Activated T-helper 1 cell treated with anti-CD3 and anti-CD28 coated beads, Interleukin-12 subunit alpha, Interleukin-12 subunit beta, Interleukin-2, Interleukin-4 antibody, amounts not matched to agents 30 ng/mL and 10 ng/mL and 1 ng/mL, durations not matched to agents 14 hours and 24 hours and 36 hours (primary cell): ENCODE measurements at places on chromosomes 1 and 21.

- DNase-seq, result no peak
Measured at GRCh38 chr1:166235728-166236127, 68.9 kb upstream of the FAM78B start.

- no peak for DNase-seq
Measured at GRCh38 chr1:211174375-211174774, 40.4 kb upstream of the KCNH1 start.

GRCh38 chr1:15757016-15757543, 1.5 kb upstream of the FBLIM1 start:
- no peak for DNase-seq

- peak; percentile 14 for DNase-seq
Measured at GRCh38 chr1:89633800-89634625, 1.1 kb downstream of the LRRC8C start.

DNA sequence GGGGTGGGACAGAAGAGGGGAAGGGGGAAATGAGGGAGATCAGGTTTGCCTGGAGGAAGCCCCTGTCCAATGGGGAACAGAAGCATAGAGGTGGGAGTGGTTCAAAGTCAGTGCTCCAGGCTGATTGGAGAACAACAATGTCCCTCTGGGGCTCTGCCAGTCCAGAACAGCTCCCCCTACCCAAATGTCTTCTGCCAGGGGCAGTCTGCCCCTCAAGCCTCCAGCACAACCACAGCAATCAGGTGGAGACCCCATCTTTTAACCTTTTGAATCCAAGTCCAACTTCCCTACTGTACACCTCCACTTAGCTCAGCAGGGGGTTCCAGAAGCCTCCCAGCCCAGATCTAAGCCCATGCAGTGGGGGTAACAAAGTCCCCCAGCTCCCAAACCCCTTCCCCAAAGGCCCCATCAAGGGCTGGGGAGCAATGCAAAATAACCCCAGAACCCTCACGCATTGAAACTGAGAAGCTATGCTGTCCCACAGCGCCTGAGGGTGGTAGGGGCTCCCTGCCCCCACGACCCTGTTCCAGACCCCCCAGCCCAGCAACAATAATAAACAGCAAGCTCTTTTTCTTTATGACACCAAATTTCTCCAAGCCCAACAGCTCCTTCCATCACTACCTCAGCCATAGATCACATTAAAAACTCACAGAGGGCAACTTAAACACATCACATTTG, 3.3 kb downstream of the AHDC1 start:
- DNase-seq, result no peak

DNA sequence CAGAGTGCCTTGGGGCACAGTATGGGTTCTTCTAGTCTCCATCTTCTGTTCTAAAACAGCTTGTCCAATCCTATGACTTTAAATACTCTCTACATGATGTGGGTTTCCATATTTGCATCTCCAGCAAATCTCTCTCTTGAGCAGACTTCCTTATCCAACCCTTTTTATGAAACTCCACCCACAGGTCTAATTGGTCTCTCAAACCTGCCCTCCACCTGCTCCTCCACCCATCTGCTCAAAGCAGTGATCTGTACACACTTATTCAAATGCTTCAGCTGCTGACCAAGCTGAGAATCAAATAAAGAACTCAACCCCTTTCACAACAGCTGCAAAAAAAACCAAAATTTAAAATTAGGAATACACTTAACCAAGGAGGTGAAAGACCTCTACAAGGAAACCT, 11.5 kb downstream of the MCOLN2 start:
- no peak for DNase-seq

GRCh38 chr1:171038284-171038683, 52.4 kb upstream of the FMO3 start:
- no peak for DNase-seq

GRCh38 chr1:16967095-16967575, 13.3 kb downstream of the MFAP2 start:
- DNase-seq, result no peak

DNA sequence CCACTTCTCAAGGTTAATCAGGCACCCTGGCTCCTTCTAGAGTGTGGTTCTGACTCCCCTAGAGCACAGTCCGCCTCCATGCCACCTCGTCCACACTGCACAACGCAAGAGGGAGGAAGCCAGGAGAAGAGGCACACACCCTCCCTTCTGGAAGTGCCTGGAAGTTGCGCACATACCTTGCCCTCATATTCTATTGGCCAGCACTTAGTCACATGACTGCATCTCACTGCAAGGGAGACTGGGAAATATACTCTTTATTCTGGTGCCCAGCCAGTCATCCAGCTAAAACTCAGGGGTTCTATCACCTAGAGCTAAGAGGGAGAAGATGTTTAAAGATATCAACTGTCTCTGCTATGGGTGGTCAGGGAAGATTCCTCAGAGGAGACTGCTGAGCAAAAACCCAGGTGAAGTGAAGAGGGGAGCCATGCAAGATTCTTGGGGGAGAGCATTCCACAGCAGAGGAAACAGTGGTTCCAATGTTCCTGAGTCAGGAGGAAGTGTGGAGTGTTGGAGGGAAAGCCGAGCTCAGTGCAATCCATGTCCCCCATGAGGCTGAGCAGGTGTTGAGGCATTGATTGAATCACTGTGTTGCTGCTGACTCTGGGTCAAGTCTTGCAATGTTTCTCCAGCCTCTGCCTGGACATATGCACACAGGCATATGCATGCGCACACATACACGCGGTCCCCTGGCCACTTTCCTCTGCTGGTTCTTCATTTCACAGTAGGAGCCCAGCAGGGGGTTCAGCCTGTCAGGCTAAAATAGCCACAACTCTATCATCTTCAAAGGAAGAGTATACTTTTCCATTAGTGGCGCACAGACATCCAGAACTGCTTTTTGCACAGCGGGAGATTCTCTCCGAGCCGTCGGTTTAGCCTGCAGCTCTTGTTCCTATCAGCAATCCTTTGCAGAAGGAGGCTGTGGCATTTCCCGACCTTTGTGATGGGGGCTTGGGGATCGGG, 22.3 kb upstream of the KLHDC7A start:
- DNase-seq, result no peak

DNA sequence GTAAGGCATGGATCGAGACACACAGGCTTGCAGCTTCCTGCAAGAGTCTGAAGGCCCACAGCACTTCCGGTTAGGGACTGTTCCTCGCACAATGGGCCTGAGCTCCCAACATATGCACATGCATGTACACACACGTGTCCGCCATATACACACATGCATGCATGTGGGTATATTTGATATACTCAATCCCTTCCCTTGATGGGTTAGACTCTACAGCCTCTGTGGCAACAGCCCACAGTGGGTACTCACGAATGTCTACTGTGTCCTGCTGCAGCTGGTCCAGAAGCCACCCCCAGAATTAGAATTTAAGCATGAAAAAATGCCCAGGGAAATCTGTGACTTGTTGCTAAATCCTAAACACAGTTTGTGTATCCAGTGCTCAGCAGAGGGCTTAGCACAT, 9.9 kb downstream of the F3 start:
- DNase-seq, result no peak

DNA sequence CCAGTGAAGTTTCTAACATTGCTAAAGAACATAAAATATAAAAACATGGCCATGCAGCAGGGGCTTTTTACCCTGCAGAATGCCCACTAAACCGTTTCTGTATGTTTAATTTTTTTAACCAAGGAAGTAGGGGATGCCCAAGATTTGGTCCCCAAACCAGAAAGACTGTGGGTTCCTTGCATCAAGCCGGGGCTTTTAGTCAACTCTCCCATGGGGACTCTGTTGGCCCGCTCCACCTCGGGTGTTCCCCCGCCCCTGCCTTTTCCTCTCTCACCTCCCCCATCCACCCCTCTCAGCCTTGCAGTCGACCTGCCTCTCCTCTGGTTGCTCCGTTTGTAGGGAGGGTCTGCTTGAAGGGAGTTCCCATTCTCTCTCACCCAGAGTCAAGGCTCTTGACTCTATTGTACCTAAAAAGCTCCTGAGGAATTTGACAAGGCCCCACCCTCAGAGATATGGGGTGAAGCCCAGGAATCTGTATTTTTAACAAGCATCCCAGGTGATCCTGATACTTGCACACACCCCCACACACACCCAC, 117.5 kb downstream of the TOMM20 start:
- DNase-seq, result peak; percentile 61

DNA sequence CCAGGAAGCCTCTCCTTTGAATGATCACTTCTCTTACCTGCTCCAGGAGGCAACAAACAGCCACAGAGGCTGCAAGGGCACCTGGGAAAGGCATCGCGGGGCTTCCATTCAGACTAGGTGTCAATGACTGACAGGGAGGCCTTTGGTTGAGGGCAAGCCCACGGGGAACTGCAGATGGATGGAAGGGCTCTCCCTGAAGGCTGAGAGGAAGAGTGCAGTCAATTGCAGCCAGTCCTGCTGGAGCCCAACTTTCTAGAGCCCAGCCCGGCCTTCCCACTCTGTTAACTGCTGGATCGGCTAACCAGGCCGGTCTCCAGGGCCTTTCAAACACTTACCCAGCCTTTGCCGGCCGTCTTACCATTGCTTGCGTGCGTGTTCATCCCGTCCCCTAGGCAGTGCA, 89.3 kb downstream of the LACTBL1 start:
- DNase-seq, result no peak

DNA sequence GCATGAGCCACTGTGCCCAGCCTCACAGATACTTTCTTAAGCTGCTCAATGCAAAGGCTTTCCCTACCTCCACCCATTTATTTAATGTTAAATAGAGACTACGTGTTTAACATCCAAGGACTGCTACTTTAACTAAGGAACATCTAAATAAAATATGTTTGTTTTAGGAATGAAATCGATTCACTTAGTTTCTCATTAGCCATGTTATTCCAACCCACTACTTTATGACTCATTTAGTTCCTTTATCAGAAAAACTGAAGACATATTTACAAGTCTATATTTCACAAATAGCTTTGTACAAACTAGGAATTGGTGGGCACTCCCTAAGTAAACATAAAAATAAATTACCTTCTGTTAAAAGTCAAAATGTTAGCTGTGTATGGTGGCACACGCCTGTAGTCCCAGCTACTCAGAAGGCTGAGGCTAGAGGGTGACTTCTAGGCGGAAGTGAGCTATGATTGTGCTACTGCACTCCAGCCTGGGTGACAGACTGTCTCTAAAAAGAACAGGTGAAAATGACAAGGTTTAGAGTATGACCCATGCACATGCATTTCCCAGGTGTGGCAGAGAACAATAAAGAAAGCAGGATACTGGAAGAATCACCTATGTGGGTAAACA, 39.9 kb upstream of the AK4 start:
- no peak for DNase-seq

DNA sequence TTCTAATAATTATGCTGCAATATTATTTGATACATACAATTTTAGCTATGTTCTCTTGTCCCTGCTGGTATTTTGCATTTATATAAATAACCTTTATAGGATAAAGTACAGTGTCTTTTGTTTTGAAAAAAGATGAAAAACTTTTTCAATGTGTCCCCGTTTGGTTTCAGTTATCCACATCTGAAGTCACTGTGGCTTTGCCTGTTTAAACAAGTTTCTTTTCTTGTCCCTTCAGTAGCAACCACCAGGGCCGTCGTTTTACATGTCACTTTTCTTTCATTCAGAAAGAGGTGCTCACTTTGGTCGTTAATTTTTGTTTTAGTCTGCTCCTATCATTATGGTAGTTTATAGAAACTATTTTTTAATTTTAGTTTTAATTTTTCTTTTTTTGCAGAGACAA, 41.4 kb downstream of the RABGAP1L start:
- DNase-seq, result no peak

GRCh38 chr1:25683731-25684130, 67.1 kb downstream of the MAN1C1 start:
- no peak for DNase-seq

DNA sequence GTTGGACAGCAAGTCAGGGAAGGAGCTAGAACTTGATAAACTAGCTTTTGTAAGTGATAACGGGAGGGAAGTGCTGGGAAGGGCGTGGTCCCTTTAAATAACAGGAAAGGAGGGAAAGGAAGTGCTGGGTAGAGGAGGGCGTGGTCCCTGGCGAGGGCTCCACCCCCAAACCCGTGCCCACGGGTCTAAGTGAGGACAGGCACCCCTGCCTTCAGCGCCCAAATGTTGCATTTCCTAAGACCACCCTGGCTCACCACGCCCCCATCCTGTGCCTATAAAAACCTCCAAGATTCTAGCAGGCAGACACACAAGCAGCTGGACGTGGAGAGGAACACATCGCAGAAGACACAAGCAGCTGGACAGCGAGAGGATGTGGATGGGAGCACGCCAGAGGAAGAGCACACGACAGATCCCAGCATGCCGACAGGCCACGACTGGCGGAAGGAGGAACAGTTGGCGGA, 58.5 kb downstream of the PALMD start:
- no peak for DNase-seq

DNA sequence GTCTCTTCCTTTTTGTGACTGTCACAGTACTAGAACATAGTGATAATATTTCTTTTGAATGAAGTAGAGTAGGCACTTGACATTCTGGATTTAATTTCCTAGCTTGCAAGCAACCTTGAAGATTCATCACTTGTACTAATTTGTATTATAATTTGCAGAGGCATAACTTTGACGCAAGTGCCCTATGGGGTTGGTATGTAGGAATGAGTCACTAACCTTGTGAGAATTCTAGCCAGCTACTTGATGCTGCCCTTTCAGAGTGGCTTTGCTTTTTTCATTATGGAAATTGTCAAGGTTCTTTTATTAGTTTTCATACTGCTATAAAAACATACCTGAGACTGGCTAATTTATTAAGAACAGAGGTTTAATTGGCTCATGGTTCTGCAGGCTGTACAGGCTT, 13.7 kb upstream of the DPH5 start:
- no peak for DNase-seq

DNA sequence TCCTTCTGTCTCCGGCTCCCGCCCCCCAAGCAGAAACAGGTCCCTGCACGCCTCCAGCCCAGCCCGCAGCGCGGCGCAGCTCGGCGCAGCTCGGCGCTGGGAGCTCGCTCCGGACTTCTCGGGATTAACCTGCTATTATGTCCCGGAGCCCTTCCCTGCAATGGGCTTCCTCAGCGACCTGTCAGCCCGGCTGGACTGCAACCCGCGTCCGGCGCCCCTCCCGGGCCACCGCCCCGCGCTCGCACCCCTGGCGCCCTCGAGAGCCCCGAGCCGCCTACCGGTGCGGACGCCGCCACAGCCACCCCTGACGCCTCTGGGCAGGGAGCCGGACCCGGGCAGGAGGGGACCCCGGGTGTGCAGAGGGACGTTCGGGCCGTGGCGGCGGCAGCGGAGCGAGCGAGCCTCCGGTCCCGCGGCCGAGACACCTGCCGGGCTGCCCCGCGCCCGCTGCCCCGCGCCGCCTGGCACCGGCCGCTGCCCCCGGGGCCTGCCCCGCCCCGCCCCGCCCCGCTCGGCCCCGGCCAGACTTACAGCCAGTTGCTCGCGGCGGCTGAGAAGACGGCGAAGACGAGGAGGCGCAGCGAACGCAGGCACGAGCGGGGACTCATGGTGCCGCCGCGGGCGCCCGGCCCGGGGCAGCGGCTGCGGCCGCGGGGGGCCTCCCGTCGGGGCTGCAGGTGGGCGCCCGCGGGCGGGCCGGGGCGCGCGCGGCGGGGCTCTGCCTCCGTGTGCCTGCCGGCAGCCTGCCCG, 407 bp downstream of the WNT4 start:
- DNase-seq, result no peak

GRCh38 chr21:29870814-29871213, 69.0 kb downstream of the GRIK1 start:
- DNase-seq, result no peak

GRCh38 chr1:1678581-1679380, 13.8 kb downstream of the SLC35E2B start:
- peak; percentile 35 for DNase-seq
